ENCODE measurements at places on chromosomes 7 and 10.

DNA sequence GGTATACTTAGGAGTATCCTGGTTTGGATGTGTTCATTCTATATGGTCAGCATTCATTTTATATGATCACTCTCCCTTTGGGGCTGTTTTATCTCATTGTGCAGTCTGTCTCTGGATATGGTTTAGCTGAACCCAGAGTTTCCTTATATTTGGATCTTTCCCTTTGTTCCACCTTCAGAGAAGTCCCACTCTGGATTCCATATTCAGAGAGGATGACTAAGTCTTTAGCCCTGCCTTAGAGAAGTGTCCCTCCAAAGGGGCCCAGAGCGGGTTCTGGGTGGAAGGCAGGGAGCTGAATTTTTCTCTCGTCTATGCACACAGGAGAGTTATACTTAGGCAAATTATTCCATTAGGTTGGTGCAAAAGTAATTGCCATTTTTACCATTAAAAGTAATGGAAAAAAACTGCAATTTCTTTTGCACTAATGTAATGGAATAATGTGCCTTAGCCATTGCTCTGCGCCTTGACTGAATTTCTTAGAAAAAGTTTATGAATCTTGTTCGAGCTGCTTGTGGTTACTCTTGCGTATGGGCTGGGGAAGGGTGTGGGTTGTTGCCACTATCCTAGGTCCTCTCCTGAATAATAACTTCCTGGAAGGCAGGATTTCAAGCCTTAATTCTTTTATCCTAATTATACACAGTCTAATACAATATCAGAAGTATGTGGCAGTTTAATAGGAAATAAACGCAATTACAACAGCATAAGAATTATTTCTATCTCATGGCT is 74.2 kb upstream of the MTPN start:
- no peak for DNase-seq
- no peaks in the 10 kb centered on the region for H3K4me1 ChIP-seq
- H3K27me3 ChIP-seq = no peaks in the 10 kb centered on the region

GRCh38 chr10:33524041-33524440 is 189.6 kb upstream of the NRP1 start:
- H3K4me3 ChIP-seq = no peak overlapping the region
- DNase-seq = no peak
- no peaks in the 10 kb centered on the region for H3K36me3 ChIP-seq
- H3K27me3 ChIP-seq = no peaks in the 10 kb centered on the region

GRCh38 chr10:2445370-2445769 is 622.0 kb upstream of the PFKP start:
- no peaks in the 10 kb centered on the region for H3K4me1 ChIP-seq
- H3K4me3 ChIP-seq = no peak overlapping the region
- DNase-seq = no peak
- no peaks in the 10 kb centered on the region for H3K27me3 ChIP-seq
- no peak overlapping the region for H3K27ac ChIP-seq
- H3K36me3 ChIP-seq = no peaks in the 10 kb centered on the region

DNA sequence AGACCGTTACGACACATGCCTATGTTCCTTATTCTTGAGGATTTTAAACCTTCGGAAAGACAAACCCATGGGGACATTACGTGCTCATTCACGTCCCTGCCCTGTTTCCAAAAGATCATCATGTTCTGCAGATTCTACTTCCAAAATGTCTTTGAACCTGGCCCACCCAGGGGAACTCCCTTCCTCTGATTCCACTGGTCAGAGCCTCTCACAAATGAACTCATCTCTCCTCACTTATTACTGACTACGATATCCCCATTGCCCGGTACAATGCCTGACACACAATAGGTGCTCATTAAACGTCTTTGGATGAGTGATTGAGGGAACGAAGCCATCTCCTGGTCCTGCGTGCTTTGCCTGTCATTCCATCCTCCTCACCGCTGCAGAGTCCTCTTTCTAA is 168.3 kb upstream of the RNF32 start:
- peaks cover 15% of the 10 kb centered on the region for H3K27me3 ChIP-seq
- H3K4me1 ChIP-seq = no peaks in the 10 kb centered on the region
- H3K4me3 ChIP-seq = no peak overlapping the region
- no peak overlapping the region for H3K27ac ChIP-seq
- H3K36me3 ChIP-seq = no peaks in the 10 kb centered on the region

- H3K27ac ChIP-seq = peak overlapping the region; percentile 58
- H3K27me3 ChIP-seq = no peaks in the 10 kb centered on the region
- peak overlapping the region; percentile 65 for H3K4me3 ChIP-seq
These were observed 46.1 kb downstream of the PARD3 start for GRCh38 chr10:34768972-34769330.
